CD8-positive, alpha-beta T cell (primary cell): ENCODE measurements at places on chromosomes 4 and X.
A peak's percentile ranks its signal among the peaks of the same experiment; 100 is the strongest.

DNA sequence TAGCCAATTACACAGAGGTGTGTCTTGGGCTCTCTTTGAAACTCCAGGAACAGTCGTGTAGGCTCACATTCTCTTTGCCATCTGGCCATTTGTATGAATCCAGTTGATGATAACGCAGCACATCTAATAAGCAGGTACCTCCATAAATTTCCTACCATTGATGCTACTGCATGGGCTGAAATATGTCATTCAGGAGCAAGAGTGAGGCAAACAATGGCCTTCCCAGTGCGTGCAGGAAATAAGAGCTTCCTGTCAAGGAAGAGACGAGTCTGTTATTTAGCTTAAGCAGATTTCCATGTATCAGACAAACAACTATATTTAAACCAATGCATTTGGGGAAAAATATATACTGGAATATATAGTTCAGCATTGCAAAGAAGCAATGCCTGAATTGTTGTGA is 102.1 kb upstream of the MXRA5 start:
- no peak for DNase-seq

GRCh38 chrX:6506444-6506843 is 28.5 kb downstream of the VCX3A start:
- no peak for DNase-seq

DNA sequence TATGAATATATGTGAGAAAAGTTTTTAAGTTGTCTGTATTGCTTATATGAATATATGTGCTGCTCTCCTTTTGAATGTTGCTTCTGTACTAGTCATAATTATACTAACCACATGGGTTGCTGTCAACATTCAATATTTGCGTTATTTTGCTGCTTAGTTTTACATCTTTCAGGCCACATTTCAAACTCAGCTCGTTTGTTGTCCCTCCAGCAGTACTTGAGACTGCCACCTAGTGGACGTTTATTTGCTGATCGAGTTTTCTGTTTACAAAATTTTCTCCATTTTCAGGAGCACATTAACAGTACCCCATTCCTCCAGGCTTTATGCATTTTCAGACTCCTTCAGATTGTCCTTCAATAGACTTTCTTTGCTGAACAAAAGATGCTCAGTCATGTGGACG is 75.8 kb downstream of the NUDT11 start:
- DNase-seq = peak; percentile 36

DNA sequence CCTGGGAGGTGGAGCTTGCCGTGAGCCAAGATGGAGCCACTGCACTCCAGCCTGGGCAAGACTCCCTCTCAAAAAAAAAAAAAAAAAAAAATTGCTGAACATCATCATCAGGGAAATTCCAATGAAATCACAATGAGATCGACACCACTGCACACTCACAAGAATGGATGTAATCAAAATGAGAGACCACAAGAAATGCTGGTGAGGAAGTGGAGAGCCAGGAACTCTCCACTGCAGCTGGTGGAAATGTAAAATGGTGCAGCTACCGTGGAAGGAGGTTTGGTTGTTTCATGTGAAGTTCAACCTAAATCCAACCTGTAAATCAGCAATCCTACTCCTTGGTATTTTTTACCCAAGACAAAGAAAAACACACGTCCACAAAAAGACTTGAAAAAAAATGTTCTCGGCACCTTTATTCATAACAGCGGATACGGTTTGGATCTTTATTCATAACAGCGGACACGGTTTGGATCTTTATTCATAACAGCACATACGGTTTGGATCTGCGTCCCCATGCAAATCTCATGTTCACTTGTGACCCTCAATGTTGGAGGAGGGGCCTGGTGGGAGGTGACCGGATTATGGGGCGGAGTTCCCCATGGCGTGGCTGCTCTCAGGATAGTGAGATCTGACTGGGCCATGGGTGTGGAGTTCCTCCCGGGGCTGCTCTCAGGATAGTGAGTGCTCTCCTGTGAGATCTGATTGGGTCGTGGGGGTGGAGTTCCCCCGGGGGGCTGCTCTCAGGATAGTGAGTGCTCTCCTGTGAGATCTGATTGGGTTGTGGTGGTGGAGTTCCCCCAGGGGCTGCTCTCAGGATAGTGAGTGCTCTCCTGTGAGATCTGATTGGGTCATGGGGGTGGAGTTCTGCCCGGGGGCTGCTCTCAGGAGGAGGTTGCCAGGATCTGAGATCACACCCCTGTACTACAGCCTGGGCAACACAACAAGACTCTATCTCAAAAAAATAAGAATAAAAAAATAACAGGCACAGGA is 7.7 kb downstream of the GAK start:
- DNase-seq = peak; percentile 45

- DNase-seq = no peak
Measured at GRCh38 chrX:142616636-142617035, 409.1 kb upstream of the SPANXN4 start.

DNA sequence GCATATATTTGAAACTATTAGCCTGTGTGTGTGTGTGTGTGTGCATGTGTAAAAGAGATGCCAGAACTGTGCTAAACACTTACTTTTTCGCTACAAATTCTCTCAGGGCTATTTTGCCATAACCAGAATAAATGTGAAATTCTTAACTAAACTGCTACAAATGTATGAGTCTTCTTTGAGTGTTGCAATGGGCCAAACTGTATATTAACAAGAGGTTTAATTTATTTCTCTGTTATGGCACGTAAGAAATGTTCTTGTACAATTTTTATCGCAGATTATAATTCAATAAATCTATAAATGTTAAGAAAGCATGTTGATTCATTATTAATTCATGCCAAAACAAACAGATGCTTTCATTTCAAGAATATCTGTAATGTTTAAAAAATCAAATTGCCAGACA is 454.5 kb upstream of the PCDH7 start:
- no peak for DNase-seq

GRCh38 chrX:64976673-64977040 is 407 bp upstream of the ZC4H2 start:
- DNase-seq = no peak
